Endodermal cell (in vitro differentiated cells): ENCODE measurements at places on chromosomes 11 and 22.
A peak's percentile ranks its signal among the peaks of the same experiment; 100 is the strongest.

DNA sequence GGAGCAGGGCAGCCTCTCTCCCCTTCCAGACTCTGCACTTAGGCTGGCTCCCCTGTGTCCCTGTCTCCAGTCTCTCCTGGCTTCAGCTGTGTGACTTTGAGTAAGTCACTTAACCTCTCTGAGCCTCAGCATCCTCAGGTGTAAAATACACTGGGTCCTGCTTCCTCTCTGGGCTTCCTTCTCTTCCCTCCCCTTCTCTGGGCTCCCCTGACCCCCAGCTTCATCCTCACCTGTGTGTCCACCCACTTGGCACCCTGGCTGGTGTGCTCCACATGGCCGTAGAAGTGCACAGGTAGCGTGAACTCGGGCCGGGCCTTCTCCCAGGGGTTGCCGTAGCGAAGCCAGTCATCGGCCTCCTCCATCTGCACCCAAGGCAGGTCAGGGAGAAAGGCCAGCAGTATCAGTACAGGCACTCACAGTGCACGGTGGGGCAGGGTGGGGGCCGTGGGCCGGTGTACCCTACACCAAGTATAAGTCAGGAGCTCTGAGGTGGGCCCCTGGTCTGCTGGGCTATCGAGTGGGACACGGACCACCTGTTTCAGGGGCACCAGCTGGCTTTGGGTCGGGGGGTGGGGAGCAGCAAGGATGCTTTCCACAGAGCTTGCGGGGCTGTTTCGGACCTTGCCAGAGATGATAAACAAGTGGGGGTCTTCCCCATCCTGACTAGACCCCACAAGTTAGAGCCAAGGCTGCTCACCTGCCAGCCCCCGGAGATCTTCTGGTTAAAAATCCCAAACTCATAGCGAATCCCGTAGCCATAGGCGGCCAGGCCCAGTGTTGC is 2.0 kb downstream of the PYGM start:
- DNase-seq = peak; percentile 40

GRCh38 chr22:47012589-47013370 is 250.3 kb downstream of the TBC1D22A start:
- no peak for DNase-seq

DNA sequence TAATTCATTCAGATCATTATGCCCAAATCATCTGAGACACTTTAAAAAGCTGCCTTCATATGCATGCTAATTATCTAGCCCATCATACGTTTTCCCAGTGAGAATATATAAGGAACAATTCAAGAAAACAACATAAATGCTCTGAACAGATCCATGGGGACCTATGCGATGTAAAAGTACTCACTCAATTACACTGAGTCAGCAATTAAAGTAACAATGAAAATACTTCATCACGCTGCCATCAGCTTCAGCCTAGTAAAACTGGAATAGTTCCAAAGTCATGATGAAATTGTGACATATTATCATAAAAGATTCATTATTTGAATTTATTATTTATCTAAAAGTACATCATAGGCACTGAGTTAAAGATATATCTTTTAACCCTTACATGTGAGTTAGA is 3.7 kb upstream of the OR8K5 start:
- no peak for DNase-seq

DNA sequence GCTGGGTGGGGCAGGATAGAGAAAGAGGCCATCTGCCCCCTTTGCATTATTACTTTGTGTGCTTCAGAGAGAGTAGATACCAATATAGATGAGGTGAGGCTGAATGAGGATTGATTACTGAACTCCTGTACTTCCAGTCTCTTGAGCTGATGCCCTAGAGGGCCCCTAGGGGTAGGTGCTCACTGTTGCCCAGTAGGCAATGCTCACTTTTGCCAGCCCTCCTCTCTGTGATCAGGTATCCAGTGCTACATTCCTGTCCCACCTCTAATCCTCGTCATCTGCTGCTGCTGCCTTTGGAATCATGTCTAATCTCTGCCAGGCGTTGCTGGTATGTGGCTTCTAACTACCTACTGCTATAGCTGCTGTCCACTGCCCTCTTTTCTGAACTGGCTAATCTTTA is 57.2 kb downstream of the CCDC83 start:
- no peak for DNase-seq

- no peak for DNase-seq
These were observed 42.7 kb downstream of the CDKN1C start for GRCh38 chr11:2842876-2843275.
